ENCODE measurements at places on chromosomes 13 and 19.

GRCh38 chr13:23141964-23142363 is 38.8 kb upstream of the SGCG start:
- no peak for DNase-seq
- H3K27ac ChIP-seq = no peak overlapping the region
- H3K4me3 ChIP-seq = no peak overlapping the region
- H3K4me1 ChIP-seq = no peaks in the 10 kb centered on the region

GRCh38 chr13:53058065-53058679 is 29.6 kb downstream of the OLFM4 start:
- H3K4me1 ChIP-seq = no peaks in the 10 kb centered on the region
- no peaks in the 10 kb centered on the region for H3K36me3 ChIP-seq
- no peak overlapping the region for H3K27ac ChIP-seq
- H3K27me3 ChIP-seq = no peaks in the 10 kb centered on the region
- H3K4me3 ChIP-seq = no peak overlapping the region
- DNase-seq = no peak

GRCh38 chr13:95624020-95624419 is 20.5 kb downstream of the DZIP1 start:
- no peaks in the 10 kb centered on the region for H3K36me3 ChIP-seq
- peak; percentile 41 for DNase-seq
- H3K27me3 ChIP-seq = peaks cover 21% of the 10 kb centered on the region
- H3K4me3 ChIP-seq = no peak overlapping the region
- no peak overlapping the region for H3K27ac ChIP-seq

DNA sequence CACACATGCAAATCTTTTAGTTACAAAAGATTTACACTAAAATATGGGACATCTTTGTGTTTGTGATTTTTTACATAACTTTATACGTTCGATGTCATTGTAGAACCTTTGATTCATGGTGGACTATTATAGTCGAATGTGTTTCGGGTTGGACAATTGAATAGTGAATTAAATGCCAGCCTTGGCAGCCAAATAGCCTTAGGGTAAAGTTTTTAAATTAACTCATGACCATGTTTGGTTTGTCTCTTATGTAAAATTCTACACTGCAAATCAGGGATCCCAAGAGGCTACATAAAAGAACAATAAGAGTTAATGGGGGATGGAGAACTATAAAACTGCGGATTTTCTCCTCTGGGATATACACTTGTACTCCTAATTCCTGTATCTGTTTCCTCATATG is 1735.6 kb upstream of the SPRY2 start:
- H3K27ac ChIP-seq = no peak overlapping the region
- H3K4me3 ChIP-seq = no peak overlapping the region
- DNase-seq = no peak
- no peaks in the 10 kb centered on the region for H3K36me3 ChIP-seq
- H3K4me1 ChIP-seq = no peaks in the 10 kb centered on the region

GRCh38 chr13:24261566-24261965 is 47.8 kb upstream of the C1QTNF9 start:
- peak; percentile 45 for DNase-seq
- peak overlapping the region; percentile 77 for H3K27ac ChIP-seq
- H3K4me1 ChIP-seq = peaks cover 88% of the 10 kb centered on the region
- peaks cover 64% of the 10 kb centered on the region for H3K36me3 ChIP-seq
- H3K4me3 ChIP-seq = peak overlapping the region; percentile 51
